ENCODE measurements at places on chromosomes 5 and 9. TPM values are rescaled to one million over a fixed set of nuclear protein-coding genes. Genes with fewer than 3 reads are reported as not detected.

- no peak overlapping the region for H3K4me3 ChIP-seq
- peaks cover 5% of the 10 kb centered on the region for H3K4me1 ChIP-seq
- H3K27ac ChIP-seq = no peak overlapping the region
- H3K27me3 ChIP-seq = no peaks in the 10 kb centered on the region
Measured at GRCh38 chr5:138502121-138502520, 36.8 kb downstream of the EGR1 start.

GRCh38 chr9:3541206-3541605 lies 15.4 kb upstream of the RFX3 start:
- no peak overlapping the region for H3K27ac ChIP-seq
- H3K36me3 ChIP-seq = peaks cover 1% of the 10 kb centered on the region
- peaks cover 7% of the 10 kb centered on the region for H3K4me1 ChIP-seq
- no peak for DNase-seq
- no peaks in the 10 kb centered on the region for H3K27me3 ChIP-seq
- no peak overlapping the region for H3K4me3 ChIP-seq

GRCh38 chr9:36134761-36135505 lies 1.6 kb upstream of the GLIPR2 start:
- no peak overlapping the region for H3K27ac ChIP-seq
- H3K4me3 ChIP-seq = peak overlapping the region; percentile 86
- peaks cover 22% of the 10 kb centered on the region for H3K27me3 ChIP-seq
- peaks cover 2% of the 10 kb centered on the region for H3K36me3 ChIP-seq
- no peak for DNase-seq
- H3K4me1 ChIP-seq = peaks cover 36% of the 10 kb centered on the region

DNA sequence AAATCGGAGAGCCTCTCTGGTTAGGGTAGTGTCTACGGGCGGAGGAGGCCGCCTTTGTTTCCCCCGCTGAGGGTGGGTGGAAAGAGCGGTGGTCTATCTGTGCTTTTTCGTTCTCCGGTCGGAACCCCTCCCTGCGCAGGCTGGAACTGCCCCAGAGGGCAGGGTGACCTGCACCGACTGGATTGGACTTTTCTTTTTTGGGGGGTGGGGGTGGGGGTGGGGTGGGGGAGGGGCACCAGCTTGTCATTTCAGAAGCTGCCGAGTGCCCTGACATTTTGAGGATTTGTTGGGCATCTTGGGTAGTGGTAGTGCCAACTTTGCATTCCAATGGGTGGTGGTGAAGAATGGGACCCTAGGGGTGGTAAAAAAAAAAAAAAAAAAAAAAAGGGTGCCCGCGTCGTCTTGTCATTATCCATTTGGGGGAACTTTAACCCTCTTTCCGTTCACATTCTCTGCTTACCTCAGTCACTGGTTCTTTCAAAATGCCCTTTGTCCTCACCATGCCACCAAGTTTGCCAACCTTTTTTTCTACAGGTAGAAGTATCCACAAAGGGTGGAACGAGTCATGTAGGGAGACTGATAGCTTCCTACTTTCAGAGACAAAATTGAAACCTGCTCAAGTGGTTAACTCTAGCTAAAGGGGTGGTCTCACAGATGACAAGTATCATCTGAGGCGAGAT lies 1.3 kb downstream of the UBE2R2 start:
- peaks cover 56% of the 10 kb centered on the region for H3K4me1 ChIP-seq
- no peaks in the 10 kb centered on the region for H3K27me3 ChIP-seq
- no peak for DNase-seq
- peak overlapping the region; percentile 76 for H3K27ac ChIP-seq
- H3K4me3 ChIP-seq = peak overlapping the region; percentile 93

The ENG gene
- 33.0 TPM for total RNA-seq

The BSPRY gene
- 12.3 TPM for total RNA-seq

All from activated T-helper 1 cell treated with anti-CD3 and anti-CD28 coated beads, Interleukin-12 subunit alpha, Interleukin-12 subunit beta, Interleukin-2, Interleukin-4 antibody, amounts not matched to agents 30 ng/mL and 10 ng/mL and 1 ng/mL, durations not matched to agents 14 hours and 24 hours and 36 hours (primary cell).